ENCODE measurements at places on chromosomes 1 and 21.

GRCh38 chr1:94592571-94592920, 51.0 kb upstream of the F3 start:
- no peak for DNase-seq

- no peak for DNase-seq
These were observed 4.9 kb upstream of the EPS15 start for GRCh38 chr1:51523931-51524330.

DNA sequence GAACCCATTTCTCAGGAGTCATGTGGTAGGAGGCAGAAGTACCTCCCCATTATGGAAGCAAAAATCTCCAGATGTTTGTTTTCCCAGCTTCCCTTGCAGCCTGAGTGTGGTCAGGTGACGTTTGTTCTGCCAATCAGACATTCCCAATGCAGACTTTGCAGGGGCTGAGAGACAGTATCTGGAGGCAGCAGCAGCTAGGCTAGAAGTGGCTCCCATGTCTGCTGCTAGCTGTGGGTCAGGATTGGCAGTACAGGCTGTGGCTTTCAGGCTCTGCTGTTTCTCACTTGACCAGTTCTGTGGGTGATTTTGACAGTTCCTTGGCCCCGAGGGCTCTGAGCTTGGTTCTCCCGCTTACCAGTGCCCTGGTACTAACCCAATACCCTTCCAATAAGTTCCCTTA, 58.6 kb upstream of the NBPF3 start:
- DNase-seq: no peak

DNA sequence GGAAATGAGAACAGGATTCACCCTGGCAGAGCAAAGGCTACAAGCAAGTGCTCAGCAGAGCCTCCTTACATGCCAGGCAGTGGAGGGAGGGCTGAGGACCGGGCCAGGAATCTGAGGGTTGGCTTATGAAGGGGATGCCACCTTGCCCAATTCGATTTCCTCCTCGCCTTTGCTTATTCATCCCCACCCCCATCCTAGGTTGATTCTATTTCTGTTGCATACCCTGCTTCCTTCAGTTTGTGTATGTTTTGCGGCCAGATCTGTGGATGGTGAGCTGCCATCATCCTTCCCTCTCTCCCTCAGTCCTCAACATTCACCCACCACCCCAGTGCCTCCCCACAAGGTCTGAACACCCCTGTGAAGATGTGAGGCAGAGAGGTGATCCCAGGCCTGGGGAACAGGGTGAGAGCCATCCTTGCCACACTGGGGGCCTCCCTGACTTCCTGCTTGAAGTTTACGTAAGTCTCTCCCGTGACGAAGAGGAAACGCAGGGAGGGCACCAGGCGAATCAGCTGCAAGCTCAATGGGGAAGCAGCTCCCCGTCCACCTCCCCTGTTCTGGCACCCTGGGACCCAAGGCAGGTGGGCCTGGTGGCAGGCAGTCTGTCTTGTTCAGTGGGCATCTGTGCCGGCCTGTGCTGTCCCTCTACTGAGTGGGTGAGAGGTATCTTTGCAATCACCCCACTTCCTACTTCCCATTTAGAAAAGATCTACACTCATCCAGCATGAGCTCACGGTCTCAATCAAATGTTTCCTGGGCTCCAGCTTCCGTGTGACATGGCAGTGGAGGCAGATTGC, 50.6 kb upstream of the CNTN2 start:
- DNase-seq: no peak

GRCh38 chr1:2503554-2504224, 22.7 kb downstream of the PANK4 start:
- no peak for DNase-seq

DNA sequence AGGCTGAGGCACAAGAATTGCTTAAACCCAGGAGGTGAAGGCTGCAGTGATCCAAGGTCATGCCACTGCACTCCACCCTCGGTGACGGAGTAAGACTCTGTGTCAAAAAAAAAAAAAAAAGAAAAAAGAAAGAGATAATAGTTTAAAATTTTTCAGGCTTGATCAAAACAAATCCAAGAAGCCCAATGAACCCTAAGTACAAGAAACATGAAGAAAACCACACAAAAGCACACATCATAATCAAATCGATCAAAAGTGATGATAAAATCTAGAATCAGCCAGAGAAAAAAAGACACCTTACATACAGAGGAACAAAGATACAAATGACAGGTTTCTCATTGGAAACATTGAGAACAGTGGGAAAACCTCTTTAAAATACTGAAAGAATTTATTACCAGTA, 31.5 kb downstream of the LDLRAD1 start:
- DNase-seq: no peak

GRCh38 chr1:41672641-41673361, 188.3 kb upstream of the EDN2 start:
- DNase-seq: no peak

DNA sequence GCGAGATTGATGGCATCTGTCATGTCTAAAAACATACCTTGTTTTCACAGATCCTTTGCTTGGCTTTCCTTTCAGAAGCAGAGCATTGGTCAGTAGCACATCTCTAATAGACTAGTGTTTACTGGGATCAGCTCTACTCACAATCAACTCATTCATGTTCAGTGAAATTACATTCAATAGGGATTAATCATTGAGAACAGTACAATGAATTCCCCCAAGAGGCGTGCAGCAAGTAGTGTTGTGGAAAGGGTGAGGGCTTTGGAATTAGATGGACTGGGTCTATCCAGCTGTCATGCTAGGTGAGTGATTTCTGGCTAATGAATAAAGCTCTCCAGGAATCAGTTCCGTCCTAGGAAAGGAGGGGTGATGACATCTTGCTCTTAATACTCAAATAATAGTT, 155.2 kb upstream of the COA6 start:
- no peak for DNase-seq

DNA sequence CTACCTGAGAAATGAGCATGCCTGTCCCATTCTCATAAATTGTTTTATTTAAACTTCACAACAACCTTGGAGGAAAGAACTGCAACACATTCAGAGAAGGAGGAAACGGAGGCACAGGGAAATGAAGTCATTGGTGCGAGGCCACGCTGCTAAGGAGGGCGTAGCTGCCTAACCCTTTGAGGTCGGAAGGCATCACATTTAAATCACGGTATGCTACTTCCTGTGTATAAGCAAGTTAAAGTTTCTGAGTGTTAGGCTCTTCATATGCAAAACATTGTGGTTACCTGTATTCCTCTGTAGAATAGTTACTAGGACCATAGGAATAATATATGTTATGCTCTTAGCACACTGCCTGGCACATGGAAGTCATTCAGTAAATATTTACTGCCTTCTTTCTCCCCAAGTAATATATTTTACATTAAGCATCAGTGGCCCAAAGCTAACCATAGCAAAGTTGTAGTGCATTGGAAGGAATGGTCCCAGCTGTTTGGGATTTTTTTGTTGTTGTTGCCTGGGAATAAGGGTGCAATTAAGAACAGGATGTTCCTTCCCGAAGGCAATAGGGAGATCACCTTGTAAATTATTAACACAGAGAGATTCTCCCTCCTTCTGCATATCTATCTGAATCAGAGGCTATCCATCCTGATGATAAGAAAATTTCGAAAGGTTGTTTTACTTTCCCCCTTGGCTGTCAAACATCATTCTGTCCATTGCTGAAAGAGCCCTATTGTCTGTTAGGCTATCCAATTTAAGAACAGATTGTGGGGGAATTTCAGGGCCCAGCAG, 192.2 kb upstream of the C8B start:
- DNase-seq: no peak

GRCh38 chr1:200154069-200154767, 126.7 kb downstream of the NR5A2 start:
- DNase-seq: no peak

DNA sequence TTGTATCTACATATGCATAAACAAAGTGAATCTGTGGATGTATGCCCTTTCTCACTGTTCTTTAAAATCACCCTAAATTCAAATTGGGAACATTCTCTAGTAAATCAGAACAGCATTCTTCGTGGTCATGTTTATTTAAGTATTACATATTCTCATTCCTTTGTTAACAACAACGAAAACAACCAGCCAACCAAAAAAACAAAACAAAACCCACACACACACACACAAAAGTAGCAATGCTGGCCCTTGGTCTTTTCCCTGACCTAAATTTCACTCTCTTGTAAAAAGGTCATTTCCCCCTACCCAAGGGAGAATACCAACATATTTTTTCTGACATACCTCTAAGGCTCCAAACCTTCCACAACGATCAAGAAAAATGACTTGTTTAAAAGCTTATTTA, 102.6 kb downstream of the NRIP1 start:
- no peak for DNase-seq

DNA sequence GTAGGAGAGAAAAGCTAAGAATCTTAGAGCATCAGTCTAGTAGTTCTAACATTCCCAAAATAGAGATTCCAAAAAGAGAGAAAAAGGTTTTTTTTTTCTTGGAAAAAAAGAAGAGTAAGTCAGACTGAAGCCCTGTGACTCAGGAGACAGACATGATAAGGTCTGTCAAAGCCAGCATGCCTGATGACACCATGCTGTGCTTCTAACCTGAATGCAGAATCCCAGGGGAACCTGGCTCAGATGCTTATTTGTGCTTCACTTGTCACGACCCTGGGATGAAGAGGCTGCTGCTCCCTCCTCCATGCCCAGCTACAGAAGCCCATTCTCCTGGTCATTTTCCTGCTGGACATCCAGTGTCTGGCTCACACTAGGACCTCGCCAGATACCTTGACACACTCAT, 44.3 kb downstream of the ERICH3 start:
- no peak for DNase-seq

GRCh38 chr1:241998412-241998921, 431 bp downstream of the MAP1LC3C start:
- DNase-seq: peak; percentile 57

DNA sequence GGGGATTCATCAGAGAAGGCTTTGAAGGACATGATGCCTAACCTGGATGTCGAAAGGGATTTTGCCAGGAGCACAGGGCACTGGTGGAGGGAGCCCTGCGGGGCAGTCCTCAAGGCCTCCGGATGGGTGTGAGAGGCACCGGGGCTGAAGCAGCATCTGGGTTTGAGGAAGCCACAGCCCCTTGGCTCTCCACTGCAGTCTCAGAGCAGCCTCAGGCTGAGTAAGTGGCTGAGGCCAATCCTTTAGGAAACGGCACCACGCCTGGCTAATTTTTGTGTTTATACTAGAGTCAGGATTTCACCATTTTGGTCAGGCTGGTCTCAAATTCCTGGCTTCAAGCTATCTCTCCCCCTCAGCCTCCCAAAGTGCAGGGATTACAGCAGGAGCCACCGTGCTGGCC, 12.0 kb downstream of the ERVH48-1 start:
- DNase-seq: no peak

DNA sequence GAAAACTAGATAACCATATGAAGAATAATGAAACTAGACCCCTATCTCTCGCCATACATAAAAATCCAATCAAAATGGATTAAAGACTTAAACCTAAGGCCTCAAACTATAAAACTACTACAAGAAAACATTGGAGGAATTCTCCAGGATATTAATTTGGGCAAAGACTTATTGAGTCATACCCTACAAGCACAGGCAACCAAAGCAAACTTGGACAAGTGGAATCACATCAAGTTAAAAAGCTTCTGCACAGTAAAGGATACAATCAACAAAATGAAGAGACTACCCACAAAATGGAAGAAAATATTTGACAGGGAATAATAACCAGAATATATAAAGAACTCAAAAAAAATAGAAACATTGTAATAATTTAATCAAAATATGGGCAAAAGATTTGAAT, 505.4 kb downstream of the KCNT2 start:
- DNase-seq: no peak

GRCh38 chr1:232624546-232625281, 5.2 kb downstream of the SIPA1L2 start:
- DNase-seq: no peak

DNA sequence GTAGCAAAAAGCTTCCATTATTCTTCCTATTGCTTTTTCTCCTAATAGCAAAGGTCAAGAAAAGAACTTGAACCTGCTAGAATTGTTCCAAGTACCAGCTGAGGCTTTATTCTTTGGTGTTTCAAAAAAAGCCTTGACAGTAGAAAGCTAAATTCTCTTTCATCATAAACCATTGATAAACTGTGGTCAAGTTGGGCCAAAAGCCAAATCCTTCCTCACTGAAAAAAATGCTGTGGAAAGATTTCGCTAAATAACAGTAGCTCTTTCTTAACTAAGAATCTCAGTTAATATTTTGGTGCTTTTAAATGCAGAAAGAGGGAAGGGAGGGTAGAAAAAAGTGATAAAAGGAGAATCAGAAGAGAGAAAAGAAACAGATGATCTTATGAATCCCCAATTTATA, 14.0 kb upstream of the JAM2 start:
- DNase-seq: peak; percentile 42

- no peak for DNase-seq
These were observed 994 bp upstream of the ACBD6 start for GRCh38 chr1:180503280-180503862.

GRCh38 chr1:53448241-53448841, 10.9 kb upstream of the DMRTB1 start:
- DNase-seq: no peak

DNA sequence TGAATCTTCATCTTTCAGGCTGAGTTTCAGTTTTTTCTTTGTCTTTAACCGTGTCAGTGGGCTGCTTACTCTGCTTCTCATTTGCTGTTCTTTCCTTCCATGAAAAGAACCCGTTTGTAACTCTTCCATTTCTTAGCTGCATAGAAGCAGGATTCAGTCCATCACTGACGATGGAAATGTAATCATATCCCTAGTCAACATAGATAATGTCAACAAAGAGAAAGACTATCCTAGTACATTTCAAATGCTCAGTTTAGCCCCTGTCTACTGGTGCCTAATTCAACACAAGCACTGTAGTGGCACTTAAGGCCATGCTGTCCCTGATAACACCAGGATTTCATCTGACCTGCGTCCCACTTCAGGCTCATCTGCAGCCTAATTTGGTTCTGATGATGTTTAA, 376 bp downstream of the GBP1 start:
- DNase-seq: no peak

- no peak for DNase-seq
These were observed 43.2 kb upstream of the PLA2G4A start for GRCh38 chr1:186785503-186785902.

- peak; percentile 73 for DNase-seq
These were observed 84.6 kb upstream of the BMP8A start for GRCh38 chr1:39406533-39407450.

DNA sequence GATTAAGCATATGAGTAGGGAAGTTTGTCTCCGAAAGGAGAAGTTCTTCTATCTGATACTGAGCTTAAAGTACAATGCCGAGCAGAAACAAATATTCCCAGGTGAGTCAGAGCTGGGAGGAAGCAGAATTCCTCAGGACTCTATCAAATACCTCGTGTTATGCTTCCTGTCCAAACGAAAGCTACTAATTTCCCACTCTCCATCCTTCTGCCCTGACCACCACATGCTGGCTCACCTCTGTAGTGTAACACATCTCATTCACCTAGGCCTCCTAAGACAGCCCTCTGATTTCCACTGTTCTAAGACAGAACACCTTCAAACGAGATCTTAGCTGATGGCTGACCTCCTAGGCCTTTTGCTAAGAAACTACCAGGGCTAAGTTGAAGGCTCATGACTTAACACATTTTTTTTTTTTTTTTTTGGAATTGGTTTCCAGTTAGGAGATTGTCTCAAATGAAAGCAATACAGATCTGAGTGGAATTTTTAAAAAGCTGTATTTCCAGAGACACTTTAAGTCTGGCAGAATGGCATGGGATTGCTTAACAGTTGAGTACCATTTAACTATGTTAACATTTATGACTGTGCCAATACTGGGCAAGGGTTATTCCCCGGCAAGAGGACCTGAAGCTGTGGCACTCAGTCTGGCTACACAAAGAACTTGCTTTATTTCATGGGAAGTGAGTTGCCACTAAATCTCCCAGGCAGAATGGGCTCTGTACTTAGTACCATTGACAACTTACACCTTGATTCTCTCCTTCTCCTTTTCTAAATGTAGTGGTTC, 583.4 kb downstream of the DPYD start:
- DNase-seq: no peak
